Activated T-cell treated with anti-CD3 and anti-CD28 coated beads for 48 hours (primary cell): ENCODE measurements at places on chromosomes 7 and 10.

DNA sequence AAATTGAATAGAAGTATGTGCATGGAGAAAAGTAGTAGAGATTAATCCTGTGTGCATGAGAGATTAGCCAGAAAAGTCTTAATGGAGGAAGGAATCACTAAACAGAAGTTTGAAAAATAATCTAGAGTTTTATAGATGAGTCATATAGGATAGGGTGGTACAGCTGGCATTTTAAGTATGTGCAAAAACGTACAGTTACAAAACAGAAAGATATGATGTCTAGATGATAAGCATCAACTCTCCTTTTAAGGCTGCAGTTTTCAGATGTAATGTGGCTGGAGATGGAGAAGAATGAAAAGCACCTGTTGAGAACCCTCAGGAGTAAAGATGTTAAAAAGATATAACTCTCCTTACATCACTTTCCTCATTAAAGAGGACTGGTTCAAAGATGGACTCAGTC lies 271.3 kb downstream of the STK31 start:
- no peak for DNase-seq

DNA sequence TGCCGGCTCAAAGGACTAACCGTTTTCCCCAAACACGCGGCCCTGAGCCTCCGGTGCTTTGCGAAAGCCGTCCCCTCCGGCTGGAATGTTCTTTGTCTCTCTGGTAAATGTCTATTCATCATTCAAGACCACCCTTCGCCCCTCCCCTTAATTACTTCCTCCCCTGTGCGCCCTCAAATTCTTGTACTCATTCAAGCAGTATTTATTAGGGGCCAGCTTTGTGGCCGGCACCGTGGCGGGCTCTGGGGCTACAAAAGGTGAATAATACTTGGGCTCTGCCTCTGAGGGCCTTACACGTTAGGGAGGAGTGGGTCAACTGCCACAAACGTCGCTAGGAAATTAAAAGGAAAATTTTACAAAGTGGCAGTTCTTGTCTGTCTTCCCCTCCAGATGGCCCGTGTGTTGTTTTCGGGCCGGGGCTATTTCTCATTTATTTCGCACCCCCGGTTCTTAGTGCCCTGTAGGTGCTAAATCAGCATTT lies 1.5 kb upstream of the MEST start:
- DNase-seq, result no peak

DNA sequence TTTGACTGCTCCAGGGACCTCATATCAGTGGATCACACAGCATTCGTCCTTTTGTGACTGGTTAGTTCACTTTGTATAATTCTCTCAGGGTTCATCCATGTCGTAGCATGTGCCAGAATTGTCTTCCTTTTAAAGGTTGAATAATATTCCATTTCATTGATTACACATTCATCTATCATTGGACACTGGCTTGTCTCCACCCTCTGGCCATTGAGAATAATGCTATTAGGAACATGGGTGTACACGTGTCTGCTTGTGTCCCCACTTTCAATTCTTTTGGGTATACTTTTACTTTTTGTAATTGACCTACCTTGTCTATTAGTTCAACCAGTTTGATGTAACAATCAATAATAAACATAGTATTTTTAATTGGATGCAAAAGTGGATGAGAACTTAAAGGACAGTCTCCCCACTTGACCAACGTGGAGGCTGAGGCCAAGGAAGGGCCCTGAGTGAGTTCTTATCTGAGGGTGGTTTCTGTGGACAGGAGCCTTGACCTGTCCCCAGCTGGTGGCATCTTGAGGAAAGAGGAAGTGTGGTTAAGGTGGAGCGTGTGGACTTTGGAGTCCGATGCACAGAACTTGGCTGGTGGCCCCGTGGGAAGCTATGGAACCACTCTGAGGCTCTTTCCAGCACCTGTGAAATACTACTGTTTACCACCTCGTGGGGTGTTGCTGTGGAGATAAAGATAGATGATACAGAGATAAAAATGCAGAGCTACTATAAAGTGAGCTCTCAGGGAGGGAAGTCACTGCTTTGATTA lies 16.6 kb downstream of the WDFY4 start:
- no peak for DNase-seq

- no peak for DNase-seq
Measured at GRCh38 chr7:82375713-82376112, 67.9 kb downstream of the CACNA2D1 start.

DNA sequence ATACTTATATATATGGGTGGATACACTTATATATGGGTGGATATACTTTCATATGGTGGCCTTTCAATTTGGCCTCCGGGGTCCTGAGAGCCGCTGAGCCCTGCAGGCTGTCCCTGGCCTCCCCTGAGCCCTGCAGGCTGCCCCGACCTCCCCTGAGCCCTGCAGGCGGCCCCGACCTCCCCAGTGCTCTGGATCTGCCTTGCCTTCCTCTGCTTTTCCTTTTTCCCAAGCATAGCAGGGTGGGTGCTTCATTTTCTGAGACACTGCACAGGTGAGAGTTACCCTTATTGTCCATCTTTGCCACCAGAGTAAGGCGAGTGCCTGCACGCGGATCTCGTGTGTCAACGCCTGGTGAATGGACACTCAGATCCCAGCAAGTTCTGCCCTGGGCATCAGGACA lies 106.6 kb downstream of the VIPR2 start:
- no peak for DNase-seq

GRCh38 chr10:3636356-3637181 lies 148.4 kb downstream of the KLF6 start:
- DNase-seq, result no peak

- DNase-seq, result peak; percentile 47
Measured at GRCh38 chr10:72335394-72336258, 19.1 kb downstream of the DNAJB12 start.

DNA sequence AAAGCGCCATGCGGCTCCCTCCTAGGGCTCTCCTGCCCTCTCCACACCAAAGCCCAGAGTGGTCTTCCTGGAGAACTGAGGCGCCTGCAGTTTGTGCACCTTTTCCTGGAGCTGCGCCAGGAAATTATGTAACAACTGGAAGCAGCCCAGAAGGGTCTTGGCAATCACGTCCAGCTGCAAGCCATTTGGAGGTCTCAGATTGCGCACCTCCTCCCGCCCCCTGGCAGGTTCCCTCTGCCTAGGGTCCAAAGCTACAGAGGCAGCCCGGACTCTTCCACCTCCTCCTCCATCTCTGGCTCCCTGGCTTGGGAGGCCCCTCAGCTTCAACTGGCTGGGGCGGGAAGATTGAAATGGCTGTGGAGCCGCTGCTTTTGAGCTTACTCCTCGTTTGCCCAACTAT lies 34.0 kb upstream of the SFTPD start:
- no peak for DNase-seq

DNA sequence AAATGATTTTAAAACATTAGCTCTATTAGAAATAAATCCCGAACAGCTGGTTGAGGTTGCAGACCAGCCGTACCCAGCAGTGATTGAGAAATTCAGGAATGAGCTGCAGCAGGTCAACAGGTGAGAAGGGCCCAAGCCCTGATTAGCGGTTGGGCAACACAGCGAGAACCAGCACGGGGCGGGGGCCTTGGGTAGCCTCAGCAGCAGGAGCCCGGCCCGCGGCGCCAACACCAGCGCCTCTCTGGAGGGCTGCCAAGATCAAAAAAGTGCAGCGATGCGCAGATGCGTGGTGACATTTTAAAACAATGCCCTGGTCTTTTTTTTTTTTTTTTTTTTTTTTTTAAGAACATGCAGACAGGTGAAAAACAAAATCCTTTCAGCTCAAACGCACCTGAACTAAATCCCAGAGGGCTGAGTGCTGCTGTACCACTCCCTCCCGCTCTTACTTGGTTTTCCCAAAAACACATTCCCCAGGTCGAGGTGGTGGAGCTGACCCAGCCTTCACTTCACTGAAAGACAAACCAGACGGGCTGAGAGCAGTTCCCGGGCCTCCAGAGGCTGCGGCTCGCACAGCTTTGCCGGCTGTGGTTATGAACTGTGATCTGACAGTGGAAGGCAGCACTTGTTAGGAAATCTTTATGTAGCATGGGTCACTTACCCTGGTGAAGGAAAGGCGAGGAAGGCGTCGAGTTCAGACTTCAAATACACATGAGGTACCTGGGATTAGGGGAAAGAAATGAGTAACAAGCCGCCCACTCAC lies 579.4 kb downstream of the SDK1 start:
- no peak for DNase-seq

DNA sequence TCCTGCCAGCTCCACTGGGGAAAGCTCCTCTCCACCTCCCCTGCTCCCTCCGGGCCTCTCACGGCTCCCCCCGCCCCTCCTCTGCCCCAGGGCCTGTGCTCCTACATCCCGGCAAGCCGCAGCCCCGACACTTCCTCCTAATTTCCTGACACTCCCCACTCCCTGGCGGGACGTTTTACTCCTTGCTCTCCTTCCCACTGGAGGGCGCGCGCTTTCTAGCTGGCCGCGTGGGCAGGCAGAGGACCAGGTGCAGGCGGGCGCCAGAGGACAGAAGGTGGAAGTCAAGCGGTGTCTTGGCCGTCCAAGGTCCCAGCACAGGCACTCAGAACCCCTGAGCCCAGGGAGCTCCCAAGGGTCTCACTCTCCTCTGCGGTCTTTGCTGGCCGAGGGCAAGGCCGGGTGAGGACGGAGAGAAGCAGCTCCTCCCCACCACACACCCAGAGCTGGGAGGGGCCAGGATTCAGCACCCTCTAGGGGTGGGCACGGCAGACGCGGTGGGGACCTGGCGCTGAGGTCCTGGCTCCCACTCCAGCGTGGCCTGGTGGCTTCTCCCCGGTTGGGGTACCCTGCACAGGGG lies 19.1 kb downstream of the ADAM8 start:
- no peak for DNase-seq

- no peak for DNase-seq
Measured at GRCh38 chr7:135208102-135208793, 3.1 kb downstream of the WDR91 start.

DNA sequence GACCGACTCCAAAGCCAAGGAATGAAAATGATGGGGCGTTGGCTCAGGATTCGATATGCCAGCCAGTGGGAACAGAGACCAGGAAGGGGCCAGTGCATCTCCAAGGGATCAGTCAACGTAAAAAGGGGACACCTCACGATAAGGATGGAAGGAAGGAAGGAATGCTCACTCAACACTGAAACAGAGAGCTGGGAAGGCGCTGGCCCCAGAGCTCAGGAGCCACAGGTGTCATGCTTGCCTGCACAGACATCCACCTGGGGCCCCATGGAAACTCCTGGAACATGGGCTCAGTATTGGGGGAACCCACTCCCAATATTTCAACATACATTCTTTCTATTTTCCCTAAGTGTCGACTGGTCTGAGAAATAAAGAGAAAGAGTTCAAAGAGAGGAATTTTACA lies 5.3 kb downstream of the MMRN2 start:
- DNase-seq, result no peak

GRCh38 chr7:41773756-41774155 lies 70.9 kb upstream of the INHBA start:
- no peak for DNase-seq

DNA sequence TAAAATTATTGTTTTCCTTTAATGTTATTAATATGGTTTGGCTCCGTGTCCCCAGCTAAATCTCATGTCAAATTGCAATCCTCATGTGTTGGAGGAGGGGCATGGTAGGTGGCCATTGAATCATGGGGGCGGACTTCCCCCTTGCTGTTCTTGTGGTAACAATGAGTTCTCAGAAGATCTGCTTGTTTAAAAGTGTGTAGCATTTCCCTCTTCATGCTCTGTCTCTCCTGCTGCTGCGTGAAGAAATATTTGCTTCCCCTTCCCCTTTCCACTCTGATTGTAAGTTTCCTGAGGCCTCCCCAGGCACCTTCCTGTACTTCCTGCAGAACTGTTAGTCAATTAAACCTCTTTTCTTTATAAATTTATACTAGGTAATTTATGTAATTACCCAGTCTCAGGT lies 27.5 kb downstream of the VIM start:
- no peak for DNase-seq

DNA sequence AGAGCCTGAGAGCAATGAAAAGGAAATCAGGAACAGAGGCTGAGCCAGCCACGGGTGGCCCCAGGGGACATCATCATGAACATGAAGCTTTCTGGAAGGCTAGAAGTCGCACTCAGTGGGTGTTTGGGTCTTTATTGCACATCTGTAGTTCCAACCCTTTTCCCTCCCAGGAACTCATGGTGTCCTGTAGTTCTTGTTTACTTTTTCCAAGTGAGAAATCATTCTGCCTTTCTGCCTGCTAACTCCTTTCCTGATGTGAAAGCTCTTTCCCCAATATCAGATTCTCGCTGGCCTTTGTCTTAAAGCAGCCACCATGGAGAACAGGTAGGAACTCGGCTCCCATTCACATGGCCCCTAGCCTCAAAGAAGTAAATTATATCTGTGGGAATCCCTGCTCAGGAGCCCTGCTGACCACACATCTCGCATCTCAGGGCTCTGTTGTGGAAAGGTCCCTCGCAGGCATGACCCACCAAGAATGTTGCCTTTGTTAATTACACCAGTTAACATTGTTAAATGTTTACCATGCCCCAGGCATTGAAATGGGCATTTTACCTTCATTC lies 542.7 kb downstream of the TNS3 start:
- DNase-seq, result no peak

DNA sequence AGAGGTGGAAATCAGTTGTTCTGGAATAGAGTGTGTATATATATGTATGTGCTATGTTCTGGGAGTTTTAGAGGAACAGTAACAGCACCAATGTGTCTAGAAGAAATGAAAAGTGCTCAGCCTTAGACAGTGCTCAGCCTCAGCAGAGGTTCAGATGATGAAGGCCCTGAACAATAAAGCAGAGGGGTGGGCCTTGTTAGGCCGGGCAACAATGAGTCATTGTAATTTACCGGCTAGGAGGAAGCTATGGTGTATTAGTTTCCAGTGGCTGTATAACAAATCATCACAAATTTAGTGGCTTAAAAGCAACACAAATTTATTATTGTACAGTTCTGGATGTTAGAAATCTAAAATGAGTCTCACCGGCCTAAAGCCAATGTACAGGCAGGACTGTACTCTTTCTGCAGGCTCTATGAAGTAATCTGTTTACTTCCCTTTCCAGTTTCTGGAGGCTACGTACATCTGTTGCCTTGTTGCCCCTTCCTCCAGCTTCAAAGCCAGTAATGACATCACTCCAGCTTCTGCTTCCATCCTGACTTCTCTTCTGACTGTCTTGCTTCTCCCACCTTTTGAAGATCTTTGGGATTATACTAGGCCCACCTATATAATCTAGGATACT lies 84.6 kb downstream of the CH25H start:
- DNase-seq, result no peak

DNA sequence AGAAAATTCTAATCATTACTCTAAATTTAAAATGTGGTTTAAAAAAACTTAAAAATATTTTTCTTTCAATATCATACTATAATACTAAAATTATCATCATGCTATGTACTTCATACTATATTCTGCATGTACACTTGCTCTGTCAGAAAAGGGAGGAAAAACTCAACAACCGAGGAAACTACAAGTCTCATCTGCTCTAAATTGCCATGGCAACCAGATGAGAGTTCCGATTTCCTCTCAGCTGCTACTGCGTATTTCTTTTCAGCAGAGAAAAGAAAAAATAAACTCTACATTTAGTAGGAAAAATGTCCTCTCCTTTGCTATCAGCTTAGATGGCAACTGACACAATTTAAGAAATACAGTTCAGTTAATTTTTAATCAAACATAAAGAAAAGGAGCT lies 178.9 kb downstream of the SRPK2 start:
- DNase-seq, result no peak
